HFFc6 (cell line): ENCODE measurements at places on chromosomes 1 and 21. TPM values are rescaled to one million over a fixed set of nuclear protein-coding genes. Genes with fewer than 3 reads are reported as not detected.

DNA sequence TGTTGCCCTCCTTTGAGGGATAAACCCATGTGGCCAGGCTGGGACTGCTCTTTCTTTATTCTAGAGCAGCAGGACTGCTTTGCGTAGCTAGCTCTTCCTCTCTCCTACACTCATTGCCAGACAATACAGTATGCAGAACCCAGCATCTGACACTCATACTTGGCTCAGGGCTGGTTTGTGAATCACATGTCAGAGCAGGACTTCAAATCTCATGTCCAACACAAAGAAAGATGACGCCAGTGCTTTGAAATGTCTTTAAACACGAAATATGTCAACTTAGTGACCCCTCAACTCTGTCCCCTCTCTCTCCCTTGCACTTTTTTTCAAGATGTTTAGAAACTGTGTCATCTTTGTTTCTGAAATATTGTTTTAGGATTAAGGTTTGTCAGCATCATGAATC, 135.0 kb downstream of the TGFB2 start:
- peak; percentile 92 for DNase-seq

GRCh38 chr1:204342310-204342709, 17.4 kb downstream of the PLEKHA6 start:
- no peak for DNase-seq

DNA sequence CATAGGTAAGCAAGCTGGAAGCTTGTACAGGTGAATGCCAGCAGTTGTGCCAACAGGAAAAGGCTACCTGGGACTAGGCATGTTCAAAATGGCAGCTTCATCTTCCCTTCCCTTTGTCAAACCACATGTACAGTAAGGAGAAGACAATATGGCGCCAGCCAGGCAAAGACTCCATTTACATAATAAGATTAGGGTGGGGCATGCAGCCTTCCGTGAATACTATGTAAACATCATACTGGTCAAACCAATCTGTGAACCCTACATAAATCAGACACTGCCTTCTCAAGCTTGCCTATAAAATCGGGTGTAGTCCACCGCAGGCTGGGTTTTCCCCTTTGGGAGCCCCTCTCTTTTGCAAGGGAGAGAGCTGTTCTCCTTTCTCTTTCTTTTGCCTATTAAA, 24.6 kb downstream of the ATF3 start:
- DNase-seq = no peak

DNA sequence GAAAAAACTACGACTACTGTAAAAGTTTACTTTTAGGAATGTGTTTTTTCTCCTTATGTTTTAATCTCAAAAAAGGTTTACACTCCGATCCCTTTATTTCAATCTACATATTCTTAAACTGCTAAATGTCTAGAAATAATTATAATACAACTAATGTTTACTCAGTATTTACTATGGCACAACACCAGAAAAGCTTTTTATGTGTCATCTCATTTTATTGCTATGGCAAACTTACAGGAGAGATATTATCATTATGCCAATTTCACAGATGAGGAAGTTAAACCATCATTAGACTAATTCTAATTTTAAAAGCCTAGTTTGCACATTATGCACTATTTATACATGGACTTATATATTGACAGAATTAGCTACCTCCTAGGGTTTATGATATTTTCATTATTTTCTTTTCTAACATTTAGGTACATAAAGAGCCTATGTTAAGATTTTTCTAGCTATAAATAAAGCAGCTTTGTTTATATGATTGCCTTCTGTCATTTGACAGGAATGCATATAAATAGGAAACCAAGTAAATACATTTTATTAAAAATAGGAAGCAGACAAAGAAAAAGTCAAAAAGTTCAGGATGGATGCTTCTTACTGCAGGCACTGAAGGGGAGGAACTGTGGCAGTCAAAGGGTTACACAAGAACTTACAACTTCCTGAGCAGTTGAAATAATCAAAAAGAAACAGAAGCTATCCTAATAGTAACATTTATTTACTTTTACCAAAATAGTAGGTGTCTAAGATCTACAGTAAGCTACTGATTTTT, 442.4 kb downstream of the LTN1 start:
- peak; percentile 43 for DNase-seq

- no peak for DNase-seq
Observed at GRCh38 chr1:65791801-65792668, 660 bp upstream of the PDE4B start.

GRCh38 chr1:209749670-209750323, 6.1 kb upstream of the TRAF3IP3 start:
- DNase-seq = no peak

DNA sequence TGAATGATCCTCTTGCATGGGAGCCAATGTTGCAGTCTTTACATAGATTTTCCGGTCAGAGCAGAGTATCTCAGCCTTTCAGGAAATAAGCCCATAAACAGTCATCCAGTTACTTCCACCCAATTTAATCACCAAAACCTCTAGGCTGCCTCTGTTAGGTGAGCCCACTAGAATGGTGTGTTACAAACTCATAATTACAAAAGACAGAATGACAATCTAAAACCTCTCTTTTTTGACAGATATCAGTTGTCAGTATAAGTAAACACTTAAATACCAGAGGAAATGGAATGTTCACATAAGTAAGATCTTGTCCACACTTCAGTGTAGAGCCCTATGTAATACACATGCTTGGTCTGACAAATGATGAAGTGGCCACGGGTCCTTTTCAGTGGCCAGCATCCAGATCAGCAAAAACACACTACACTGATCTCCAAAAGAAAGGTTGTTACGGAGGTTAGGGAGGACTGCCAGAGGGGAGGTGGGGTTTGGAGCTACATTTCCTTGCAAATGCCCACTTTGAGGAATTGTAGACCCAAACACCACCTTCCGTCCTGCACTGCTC, 71.3 kb upstream of the FBXO28 start:
- no peak for DNase-seq

DNA sequence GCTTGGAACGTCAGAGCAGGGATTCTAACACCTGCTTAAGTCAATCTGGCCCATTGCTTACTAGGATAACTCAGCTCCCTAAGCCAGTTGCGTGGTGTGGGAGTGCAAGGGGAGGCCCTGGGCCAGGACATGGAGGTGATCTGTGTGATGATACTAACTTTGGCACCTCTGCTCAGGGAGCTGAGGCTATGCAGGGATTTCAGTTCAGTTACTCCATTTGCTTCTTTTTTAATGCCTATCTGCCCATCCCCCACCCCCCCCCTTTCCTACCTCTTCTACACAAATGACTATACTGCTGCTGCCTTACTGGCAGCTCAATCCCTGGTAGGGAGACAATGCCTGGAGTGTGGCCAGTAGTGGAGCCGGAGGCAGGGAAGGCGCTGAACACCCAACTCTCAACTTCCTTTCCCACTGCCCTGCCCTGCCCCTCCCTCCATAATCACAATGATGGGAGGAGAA, 19.5 kb downstream of the INKA2 start:
- DNase-seq = no peak

- peak; percentile 21 for DNase-seq
Observed at GRCh38 chr21:35195232-35195631, 146.1 kb upstream of the RUNX1 start.

GRCh38 chr21:17612023-17612564, 607 bp downstream of the BTG3 start:
- DNase-seq = peak; percentile 4

- no peak for DNase-seq
Observed at GRCh38 chr1:189939967-189940366, 537.7 kb downstream of the BRINP3 start.

DNA sequence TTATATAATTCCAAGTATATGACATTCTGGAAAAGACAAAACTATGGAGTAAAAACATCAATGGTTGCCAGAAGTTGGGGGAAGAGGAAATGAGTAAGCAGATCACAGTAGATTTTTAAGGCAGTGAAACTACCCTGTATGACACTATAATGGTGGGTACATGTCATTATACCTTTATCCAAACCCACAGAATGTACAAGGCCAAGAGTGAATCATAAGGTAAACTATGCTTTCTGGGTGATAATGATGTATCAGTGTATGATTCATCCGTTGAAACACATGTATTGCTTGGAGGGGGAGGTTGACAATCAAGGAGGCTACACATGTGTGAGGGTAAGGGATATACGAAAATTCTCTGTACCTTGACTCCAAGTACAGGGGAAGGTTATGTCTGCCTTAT, 862.7 kb downstream of the PLA2G4A start:
- DNase-seq = peak; percentile 88

GRCh38 chr1:235408503-235408960, 41.3 kb downstream of the TBCE start:
- no peak for DNase-seq

GRCh38 chr1:179807291-179807690, 64.2 kb downstream of the FAM163A start:
- no peak for DNase-seq

GRCh38 chr1:167819849-167820683, 93.9 kb downstream of the ADCY10 start:
- DNase-seq = peak; percentile 98

GRCh38 chr1:12059226-12059625, 3.9 kb upstream of the TNFRSF8 start:
- no peak for DNase-seq

DNA sequence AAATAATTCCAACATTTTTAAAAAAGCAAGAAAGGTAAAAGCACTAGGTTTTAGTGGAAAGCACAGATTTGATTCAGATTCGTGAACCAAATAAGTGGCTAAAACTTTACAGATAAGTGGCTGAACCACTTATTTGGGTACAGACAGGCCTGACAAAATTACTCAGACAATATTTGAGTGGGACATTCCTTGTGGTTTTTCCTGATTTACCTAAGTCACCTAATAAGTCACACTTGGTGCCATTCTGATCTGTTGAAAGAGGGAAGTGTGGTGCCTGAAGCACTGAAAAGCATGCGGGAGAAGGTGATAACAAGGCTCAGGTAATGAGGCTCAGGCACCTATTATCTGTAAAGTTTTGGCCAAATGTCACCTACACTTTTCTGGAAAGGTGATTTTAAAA, 81.6 kb upstream of the CD55 start:
- no peak for DNase-seq

- no peak for DNase-seq
Observed at GRCh38 chr1:244083383-244083943, 32.4 kb downstream of the ZBTB18 start.

GRCh38 chr1:54944610-54945392, 35.6 kb upstream of the TMEM61 start:
- DNase-seq = peak; percentile 69

DNA sequence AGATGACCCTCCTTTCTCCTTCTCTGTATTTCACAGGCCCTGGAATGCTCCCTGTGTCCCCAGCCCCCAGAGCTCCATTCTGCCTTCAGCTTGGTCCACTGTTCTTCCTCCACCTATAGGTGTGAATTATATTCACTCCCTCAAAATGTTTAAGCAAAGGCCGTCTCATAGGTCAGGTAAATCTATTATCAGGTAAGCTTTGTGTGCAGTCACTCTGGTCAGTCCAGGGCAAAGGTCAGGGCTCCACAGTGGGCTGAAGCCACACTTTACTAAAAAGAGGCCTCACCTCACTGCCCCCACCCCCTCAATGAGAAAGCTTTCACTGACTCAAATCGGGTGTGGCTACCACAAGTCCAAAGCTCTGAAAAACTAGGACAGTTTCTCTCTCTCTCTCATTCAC, 65.9 kb downstream of the DNTTIP2 start:
- DNase-seq = no peak

DNA sequence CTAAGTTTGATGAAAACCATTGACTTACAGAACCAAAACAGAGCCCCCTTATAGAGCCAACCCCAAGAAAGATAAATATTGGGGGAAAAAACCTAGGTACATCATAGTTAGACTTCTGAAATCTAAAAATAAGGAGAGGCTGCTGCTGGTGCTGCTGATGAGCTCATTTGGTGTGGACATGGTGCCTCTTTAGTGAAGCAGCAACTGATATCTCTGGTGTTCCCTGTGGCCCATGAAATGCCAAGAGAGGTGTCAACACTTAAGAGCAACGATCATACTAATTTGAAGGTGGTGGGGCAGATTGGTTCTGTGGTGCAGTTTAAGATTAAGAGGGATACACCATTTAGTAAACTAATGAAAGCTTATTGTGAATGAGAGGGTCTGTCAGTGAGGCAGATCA, 35.9 kb downstream of the ST3GAL3 start:
- DNase-seq = no peak

DNA sequence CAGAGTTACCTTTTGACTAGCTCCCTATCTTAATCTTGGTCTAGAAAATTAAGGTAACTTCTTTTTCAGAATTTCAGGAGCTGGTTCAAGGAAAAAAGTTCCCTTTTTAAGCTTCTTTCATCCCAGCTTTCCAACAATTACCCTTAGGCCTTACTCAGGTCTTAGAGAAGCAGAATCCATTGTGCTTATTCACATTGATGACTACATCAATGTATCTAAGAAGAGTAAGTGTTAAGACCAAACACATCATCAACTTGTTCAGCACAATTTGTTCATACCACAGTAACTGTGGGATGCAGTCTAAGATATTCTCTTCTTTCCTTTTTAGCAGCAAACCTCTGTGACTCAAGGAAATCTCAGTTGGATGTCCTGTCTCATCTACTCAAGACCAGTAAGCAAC, 4.1 kb downstream of the MRPL9 start:
- DNase-seq = no peak

DNA sequence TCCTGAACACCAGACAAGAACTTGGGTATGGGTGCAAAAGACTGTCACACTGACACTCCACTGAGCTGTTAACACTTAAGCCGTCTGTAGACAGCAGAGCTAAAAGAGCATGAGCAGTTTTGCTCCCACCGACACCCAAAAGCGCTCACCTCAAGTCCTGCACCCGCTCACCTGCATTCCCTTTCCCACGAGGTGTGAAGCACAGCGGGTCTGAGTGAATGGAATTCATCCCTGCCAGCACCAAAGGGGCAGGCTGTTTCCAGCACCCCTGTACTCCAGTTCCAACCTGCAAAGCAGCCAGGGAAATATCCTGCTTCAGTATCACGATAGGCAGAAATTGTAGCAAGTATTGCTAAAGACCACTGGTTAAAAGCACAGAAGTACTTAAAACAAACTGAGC, 28.8 kb downstream of the KRTAP21-3 start:
- DNase-seq = no peak

Gene GNG12
- total RNA-seq = 170 to 225 TPM (median 170 TPM) in 3 replicates

Gene TESK2
- 0.76 and 1.4 TPM in 2 replicates for total RNA-seq

Gene SZT2
- 19.3 to 21.4 TPM (median 21.0 TPM) in 3 replicates for total RNA-seq

Gene LCE3D
- total RNA-seq = not detected in 3 replicates

Gene CELA3A
- not detected in 3 replicates for total RNA-seq

Gene S100A5
- 0.61 to 0.90 TPM in 2 of 3 replicates, not detected in the other for total RNA-seq

Gene SORT1
- total RNA-seq = 58.1 to 79.1 TPM (median 60.3 TPM) in 3 replicates

Gene MPL
- total RNA-seq = not detected in 3 replicates
